Mesothelial cell of epicardium (in vitro differentiated cells): ENCODE measurements at places on chromosomes 3 and 15. TPM values are rescaled to one million over a fixed set of nuclear protein-coding genes. Genes with fewer than 3 reads are reported as not detected.

DNAJC19 gene
- total RNA-seq = 33.0 to 37.8 TPM (median 35.0 TPM) in 3 replicates

ZIC1 gene
- 0.22 TPM in 1 of 3 replicates, not detected in the others for total RNA-seq

BUB1B gene
- total RNA-seq = 29.0 to 38.2 TPM (median 35.5 TPM) in 3 replicates

KLHL40 gene
- not detected in 3 replicates for total RNA-seq

CYP11A1 gene
- total RNA-seq = 5.2 to 7.0 TPM (median 5.3 TPM) in 3 replicates

SGO1 gene
- total RNA-seq = 9.3 to 10.1 TPM (median 9.6 TPM) in 3 replicates

DLL4 gene
- total RNA-seq = 0.20 to 0.31 TPM (median 0.24 TPM) in 3 replicates

LRTM1 gene
- not detected in 3 replicates for total RNA-seq

FEZF2 gene
- total RNA-seq = not detected in 3 replicates

GRAMD2A gene
- 2.0 to 3.5 TPM (median 2.6 TPM) in 3 replicates for total RNA-seq

DNA sequence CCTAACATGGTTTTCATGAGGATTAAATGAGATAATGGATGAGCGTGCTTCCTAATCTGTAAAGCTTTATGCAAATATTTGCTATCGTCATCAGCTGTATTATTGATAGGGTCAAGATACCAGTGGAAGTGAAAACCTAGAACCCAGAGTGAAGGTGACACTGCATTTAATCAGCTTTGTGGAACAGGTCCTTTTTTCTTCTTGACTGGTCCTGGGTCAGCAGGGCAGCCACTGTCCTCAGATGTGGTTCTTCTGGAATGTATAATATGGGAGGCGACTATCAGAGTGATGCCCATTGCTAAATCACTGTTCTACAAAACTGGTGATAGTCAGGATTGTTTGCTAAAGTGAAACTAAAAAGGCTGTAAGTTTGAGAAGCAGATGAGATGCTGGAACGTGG is 41.4 kb downstream of the SORD start:
- no peak for DNase-seq

- no peak for DNase-seq
Observed at GRCh38 chr3:134881305-134881704, 86.2 kb downstream of the EPHB1 start.

DNA sequence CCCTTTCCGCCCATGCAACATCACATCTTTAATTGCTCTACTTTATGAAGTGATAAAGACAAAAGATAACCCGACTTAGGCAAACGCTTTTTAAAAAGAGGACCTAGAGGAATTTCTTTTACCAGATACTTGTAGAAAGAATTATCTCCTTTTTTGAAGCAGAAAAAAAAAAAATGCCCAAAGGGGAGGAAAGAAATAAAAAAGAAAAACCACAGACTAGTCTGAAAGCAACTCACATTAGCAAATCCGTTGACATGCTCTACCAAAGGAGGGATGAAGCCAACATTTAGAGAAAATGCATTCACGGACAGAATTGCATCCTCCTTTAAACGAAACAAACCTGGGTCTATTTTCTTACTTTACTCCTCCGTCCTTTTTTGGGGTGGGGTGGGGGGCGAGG is 213.6 kb downstream of the MEIS2 start:
- DNase-seq = no peak

GRCh38 chr15:35519541-35520149 is 26.3 kb downstream of the DPH6 start:
- no peak for DNase-seq

DNA sequence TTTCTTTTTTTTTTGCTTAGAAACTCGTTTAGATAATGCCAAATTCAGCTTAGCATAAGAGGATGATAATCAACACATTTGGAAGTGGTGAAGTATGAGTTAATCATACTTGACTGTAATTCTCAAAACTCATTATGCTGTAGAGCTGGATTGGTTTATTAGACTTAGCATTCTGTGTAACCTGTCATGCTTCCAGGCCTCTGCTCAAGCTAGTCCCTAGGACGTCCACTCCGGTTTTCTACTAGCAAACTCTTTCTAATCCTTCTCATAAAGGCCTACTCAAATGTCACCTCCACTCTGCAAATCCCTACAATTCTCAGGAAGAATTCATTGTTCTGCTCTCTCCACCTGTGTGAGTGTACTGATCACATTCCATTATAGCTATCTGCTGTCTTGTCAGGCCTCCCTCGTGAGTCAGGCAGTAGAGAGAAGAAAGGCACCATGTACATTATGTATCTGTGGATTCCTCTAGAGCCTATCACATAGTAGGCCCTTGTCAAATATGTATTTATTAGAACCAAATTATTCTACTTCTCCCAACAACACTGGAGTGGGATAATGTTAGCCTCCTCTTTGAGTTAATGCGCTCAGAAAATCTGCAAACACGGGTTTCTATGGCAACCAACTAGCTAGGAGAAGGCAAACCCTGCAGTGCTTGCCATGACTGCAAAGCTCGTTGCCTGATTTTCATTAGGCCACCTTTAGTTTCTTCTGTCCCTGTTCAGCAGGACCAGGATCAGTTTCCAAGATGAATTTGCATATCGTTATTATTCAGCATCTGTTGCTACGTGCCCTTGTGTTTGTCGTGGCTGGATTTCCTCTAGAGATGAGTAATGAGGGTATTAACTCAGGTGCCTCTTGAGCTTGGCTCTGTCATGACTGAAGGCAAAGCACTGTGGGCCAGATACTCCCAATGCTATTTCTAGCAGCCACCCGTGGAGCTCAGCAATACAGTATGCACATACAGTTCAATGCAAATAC is 30.7 kb downstream of the ATP13A5 start:
- no peak for DNase-seq

DNA sequence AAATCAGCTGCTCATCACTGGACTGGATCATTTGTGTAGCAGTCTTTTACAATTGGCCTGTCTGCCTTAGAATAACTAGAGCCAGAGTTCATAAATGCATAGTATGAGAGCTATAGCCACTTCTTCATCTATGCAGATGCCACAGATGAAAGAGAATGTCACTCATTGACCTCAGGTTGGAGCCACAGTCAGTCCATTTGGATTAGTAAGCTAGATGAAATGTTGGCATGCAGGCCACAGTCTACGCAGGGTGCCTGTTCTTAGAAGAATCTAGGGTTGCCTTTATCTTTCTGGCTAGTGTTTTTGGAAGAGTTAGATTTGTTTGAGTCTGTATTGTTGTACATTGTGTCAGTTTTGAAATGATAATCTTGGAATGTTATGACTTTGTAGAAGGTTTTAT is 25.4 kb upstream of the EDEM1 start:
- DNase-seq = no peak

DNA sequence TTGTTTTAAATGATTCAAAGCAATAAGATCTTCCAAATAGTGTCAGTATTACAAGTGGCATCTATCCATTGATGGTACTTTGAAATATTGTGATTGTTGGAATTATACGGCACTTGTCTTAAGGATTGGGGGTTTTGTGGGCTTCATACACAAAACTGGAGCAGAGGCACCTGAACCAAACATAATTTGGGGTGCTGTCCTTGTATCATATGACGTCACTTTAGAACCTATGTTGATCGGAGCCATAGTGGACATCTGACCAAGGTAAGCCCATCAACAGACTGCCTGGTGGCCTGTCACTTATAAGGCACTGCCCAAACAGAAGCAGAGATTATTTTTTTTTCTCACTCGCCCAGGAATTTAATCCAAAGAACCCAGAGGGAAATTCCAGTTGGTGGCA is 2.9 kb upstream of the LRRC58 start:
- no peak for DNase-seq

- DNase-seq = no peak
Observed at GRCh38 chr15:78434134-78434533, 3.9 kb upstream of the IREB2 start.

DNA sequence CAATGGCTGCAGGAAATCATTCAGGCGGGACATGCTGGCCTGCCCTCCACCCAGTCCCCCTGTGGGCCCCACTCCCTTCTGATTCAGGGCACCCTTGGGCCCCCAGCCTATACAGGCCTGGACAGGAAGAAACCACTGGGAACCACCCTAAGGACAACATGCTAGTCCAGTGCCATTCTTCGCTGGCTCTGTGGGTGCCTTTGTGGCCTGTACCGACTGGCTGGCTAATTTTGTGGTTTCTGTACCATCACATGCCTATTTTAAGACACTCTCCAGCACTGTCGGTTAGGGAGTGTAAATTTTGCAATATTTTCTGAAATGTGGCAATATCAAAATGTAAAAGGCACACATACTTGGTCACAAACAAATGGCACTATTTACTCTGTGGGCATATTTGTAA is 61.4 kb upstream of the POLG start:
- DNase-seq = no peak

DNA sequence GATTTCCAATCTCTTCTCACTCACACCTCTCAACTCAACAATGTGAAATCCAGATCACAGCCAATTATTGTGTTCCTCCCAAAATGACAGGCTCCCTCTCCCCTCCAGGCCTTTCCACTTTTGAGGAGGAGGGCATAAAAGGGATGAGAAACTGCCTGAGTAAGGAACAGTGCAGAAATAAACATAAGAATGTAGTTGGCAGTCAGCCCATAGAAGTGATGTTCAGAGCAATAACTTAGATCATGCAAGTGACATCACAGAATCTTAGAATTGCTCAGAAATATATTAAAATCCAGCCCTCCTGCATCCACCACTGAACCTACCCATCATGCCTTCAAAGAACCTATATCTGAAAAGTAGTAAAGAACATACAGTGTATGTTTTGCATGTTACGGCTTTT is 299.4 kb upstream of the GADL1 start:
- DNase-seq = no peak

DNA sequence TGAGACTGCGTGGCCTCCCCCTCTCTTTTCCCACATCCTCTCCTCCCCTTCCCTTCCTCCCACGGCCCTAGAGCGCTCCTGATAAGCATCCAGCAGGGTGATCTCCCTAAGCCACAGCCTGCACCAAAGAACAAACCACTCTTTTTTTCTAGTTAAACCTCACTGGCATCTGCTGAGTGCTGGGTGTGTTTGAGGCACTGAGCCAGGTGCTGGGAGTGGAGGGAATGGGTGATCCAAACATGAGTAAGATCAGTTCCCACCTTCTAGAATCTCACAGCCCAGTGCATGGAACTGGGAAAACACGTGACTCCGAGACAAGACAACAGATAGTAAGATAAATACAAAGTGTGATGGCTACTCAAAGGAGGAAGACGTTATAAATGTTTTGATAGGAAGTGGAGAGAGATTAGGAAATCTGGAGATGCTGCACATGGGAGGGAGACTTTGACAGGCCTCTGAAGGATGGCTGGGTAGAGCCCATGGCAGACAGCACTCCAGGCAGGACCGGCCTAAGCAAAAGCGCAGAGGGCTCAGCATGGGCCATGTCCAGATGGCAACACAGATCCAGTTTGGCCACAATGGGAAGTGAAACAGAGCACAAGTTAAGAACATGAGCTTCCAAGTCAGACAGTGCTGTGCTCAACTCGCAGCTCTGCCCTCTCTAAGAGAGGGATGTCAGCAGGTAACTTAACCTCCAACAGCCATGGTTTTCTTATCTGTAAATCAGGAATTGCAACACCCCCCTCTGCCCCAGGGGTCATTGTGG is 55.6 kb downstream of the CCR3 start:
- no peak for DNase-seq

GRCh38 chr3:170909129-170909903 is 879 bp upstream of the EIF5A2 start:
- DNase-seq = no peak

- no peak for DNase-seq
Observed at GRCh38 chr3:133607816-133608215, 34.3 kb downstream of the CDV3 start.

DNA sequence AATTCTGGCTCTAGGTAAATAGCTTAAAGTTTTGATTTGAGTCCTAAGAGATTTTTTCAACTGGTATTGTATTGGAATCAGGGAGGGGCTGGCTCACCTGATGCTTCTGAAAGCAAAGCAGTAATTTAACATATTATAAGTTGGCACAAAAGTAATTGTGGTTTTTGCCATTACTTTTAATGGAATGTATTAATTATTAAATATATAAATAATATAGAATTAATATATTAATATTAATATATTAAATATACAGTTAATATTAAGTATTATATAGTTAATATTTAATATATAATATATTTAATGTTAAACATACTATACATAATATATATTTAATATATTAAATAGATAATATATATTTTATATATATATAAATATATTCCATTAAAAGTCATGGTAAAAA is 10.4 kb downstream of the RSRC1 start:
- no peak for DNase-seq

DNA sequence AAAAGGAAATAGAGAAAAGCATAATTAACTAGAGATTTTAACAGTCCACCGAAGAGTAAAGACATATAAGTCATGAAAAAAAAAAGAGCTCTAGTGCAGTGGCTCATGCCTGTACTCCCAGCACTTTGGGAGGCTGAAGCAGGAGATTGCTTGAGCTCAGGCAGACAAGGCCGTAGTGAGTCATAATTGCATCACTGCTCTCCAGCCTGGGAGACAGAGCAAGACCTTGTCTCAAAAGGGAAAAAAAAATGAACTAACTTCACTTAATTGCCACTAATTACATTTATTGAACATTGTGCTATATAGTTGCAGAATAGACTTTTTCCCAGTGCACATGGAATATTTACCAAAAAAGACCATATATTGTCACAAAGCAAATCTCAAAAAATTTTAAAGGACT is 221.8 kb downstream of the CBLB start:
- no peak for DNase-seq

GRCh38 chr3:61748288-61748687 is 186.9 kb downstream of the PTPRG start:
- DNase-seq = no peak

DNA sequence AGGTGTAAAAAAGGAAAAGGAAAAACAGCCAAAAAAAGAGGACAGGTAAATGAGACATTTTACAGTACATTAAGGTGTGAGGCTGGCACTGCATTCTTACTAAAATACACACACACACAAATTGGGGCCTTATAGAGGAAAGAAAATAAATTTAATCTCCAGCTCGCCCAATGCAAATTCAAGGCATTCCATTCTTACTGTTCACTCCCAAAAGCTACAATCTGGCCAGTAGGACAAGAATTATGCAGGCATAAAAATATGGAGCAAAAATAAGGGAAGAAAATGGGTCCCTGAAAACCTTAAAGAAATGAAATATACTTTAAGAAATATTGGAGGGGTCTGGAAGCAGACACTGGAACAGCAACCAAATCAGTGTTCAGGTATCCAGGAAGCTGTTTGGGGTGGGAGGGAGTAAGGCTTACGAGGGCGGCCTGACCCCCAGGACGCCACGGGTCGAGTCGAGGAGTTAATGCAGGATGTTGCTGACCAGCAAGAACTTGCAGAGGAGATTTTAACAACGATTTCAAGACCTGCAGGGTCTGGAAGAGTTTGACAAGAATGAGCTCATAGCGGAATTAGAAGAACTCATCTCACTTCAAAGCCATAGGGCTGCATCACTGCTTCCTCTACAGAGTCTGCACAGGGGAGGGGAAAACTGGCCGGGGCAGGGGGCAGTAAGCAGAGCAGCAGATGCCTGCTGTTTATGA is 245.5 kb downstream of the TBL1XR1 start:
- no peak for DNase-seq

DNA sequence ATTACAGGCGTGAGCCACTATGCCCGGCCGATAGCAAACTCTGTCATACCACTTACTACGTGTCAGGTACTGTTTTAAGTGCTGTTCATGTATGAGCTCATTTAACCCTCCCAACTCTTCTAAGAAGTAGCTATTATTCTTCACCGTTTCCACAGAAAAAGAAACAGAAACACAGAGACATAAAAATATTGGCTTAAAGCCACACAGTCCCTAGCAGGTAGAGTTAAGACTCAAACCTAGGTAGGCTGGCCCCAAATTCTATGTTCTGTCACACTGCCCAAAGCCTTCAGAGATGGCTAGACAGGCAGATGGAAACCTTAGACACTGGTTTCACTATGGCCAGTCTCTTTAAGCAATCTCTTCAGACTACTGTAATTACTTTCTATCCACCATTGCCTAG is 149.8 kb upstream of the KCNMB2 start:
- DNase-seq = no peak
